Stimulated activated CD4-positive, alpha-beta T cell treated with anti-CD3 and anti-CD28 coated beads, Interleukin-15, amount 100 ng/mL, for 1 hour (primary cell): ENCODE measurements at places on chromosomes 12 and 14.

- DNase-seq, result no peak
Observed at GRCh38 chr14:60502541-60502940, 6.4 kb upstream of the SIX6 start.

DNA sequence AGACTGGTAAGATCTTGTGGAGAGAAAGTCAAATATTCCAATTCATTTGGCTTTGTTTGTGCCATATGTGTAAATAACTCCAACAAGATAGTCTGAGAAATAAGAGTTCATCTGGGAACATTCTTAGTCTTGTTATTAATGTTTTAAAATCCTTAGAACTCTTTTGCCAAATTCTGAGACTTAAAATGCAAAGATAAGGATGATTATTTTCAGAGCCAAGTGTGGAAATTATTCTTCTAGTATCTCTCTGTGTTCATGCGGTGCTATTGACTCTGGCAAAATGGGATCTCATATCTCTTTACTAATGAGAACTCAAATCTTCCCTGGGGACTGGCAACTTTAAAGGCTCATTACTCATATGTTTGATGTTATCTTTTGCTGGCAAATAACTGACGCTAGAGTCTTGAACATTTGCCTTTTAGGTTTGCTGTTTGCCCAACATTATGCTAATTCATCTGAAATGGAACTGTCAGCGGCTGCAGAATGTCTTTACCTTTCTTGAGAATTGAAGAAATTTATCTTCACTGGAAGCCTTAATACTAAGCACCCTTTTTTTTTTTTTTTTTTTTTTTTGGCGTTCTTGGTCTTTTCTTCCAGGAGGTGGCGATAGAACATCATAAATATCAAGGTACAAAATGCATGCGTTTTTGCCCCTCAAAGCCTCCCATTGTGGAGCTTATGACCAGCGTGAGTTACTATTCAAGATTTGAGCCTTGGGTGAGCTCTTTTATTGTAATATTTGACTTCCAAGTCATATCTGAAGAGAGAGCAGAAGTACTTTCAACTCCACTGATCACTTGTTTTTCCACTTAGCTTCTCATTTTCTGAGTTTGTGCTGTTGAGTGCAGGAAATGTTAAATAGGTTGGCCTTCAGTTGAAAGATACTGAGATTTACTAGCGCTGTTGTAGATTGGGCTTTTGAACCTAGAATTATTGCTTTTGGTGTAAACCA is 86.5 kb downstream of the CAND1 start:
- DNase-seq, result no peak

- no peak for DNase-seq
Observed at GRCh38 chr14:53126731-53127130, 26.4 kb downstream of the DDHD1 start.

- DNase-seq, result no peak
Observed at GRCh38 chr12:115752156-115752555, 525.3 kb downstream of the MED13L start.

DNA sequence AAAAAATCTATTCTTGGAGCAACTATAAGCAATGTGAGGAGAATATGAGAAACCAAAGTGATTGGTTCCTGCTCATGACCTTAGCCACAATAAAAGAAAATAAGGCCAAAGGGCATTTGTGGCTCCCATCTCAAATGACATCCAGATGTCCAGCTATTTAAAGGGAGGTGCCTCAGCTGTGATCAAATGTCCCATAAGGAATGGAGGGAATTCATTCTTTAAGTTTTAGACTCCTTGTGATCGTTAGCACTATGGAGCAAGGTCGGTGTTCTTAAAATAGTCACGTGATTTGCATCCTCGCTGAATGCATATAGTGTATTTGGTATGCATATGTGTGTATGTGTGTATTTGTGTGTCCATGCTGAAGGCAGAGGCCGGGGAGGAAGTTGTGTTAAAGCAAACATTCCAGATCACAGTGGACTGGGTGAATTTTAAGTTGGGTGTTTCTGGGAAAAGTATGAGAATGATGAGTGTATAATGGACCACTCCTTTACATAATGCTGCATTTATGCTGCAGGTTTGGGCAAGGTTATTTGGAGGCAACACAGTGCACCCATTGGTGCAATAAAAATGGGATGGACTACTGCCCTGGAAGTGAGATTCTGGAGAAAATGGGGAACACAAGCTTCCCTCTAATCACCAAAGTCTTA is 5.6 kb upstream of the E2F7 start:
- DNase-seq, result no peak

GRCh38 chr12:124847113-124848074 is 16.3 kb downstream of the SCARB1 start:
- no peak for DNase-seq

GRCh38 chr12:131441638-131442336 is 269.1 kb upstream of the SFSWAP start:
- DNase-seq, result no peak

DNA sequence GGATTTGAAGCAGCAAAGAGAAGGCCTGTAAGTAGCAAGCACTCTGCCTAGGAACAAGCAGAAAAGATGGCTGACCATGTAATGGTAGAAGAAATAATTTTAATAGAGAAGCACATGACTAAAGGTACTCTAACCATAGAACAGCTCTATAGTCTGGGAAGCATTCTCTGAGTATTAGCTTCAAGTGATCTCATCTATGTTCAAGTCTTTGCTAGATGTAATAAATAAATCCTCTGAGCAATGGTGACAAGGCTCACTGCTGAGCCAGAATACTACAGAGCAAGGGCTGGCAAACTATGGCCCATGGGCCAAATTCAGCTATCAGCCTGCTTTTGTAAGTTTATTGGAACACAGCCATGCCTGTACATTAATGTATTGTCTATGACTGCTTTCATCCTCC is 84.8 kb downstream of the PEBP1 start:
- no peak for DNase-seq

GRCh38 chr12:4910502-4911315 is 1.0 kb downstream of the KCNA1 start:
- DNase-seq, result no peak

DNA sequence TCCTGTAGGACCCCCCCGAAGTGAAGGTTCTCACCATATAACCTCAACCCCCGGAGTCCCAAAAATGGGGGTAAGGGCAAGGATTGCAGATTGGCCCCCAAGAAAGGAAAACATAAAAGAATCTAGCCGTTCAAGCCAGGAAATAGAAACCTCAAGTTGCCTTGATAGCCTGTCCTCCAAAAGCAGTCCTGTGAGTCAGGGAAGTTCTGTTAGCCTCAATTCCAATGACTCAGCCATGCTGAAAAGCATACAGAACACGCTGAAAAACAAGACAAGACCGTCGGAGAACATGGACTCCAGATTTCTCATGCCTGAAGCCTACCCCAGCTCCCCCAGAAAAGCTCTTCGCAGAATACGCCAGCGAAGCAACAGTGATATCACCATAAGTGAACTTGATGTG is 344.2 kb upstream of the RGS6 start:
- DNase-seq, result no peak

GRCh38 chr14:74161526-74162158 is 76.9 kb downstream of the LIN52 start:
- DNase-seq, result no peak

DNA sequence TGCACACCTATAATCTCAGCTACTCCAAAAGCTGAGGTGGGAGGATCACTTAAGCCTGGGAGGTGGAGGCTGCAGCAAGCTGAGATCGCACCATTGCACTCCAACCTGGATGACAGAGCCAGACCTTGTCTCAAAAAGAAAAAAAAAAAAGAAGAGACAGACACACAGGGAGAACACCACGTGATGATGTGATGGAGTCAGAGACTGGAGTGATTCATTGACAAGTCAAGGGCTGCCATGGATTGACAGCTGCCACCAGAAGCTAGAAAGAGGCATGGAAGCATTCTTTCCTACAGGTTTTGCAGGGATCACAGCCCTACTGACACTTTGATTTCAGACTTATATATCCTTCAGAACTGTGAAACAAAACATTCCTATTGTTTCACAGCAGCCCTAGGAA is 3.5 kb upstream of the HCFC2 start:
- no peak for DNase-seq

DNA sequence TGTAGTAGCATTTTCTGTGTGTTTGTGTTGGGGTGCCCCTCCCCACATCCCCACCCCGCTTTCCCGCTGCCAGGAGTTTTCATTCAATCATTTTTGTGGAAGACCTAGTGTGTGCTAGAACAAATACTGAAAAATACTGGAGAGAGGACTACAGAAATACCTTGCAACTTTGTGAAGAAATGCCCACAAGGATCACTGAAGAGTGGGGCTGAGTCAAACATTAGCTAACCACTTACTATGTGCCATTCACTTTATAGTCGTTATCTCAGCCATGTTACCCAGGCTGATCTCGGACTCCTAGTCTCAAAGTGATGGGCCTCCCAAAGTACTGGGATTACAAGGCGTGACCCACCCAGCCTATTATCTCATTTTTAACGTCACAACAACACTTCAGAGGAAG is 559 bp upstream of the LMBR1L start:
- no peak for DNase-seq

DNA sequence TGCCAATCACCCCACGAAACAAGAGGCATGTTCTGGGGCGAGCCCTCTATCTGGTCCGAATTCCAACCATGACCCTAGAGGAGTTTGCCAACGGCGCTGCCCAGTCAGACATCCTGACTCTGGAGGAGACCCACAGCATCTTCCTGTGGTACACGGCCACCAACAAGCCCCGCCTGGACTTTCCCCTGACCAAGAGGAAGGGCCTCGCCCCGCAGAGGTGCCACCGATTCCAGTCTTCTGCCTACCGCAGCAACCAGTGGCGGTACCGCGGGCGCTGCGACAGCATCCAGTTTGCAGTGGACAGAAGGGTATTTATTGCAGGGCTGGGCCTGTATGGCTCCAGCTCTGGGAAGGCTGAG is 1.7 kb downstream of the BTBD6 start:
- no peak for DNase-seq

GRCh38 chr14:53156238-53156637 is 3.1 kb upstream of the DDHD1 start:
- no peak for DNase-seq

- DNase-seq, result no peak
Observed at GRCh38 chr14:59247801-59248584, 59.5 kb downstream of the DAAM1 start.

GRCh38 chr14:91493169-91493568 is 16.9 kb downstream of the PPP4R3A start:
- DNase-seq, result no peak

DNA sequence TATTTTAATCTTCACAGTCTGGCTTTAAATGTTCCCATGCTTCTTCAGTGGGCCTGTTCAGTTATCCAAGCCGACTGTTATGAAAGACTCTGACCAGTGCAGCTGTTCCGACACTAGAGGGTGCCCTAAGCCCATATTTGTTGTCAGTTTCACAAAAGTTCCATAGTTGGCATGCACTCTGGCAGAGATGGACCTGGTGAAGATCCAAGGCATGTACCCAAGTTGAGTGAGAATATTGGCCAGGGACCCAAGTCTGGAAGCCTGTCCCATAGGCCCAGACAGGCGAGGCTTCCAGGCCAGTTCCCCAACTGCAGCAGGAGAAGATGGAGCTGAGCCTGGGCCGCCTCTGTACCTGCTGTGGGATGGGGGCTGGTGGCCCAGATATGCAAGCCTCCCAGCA is 27.4 kb upstream of the GUCY2C start:
- DNase-seq, result peak; percentile 8

GRCh38 chr12:108854451-108855283 is 2.7 kb downstream of the SSH1 start:
- DNase-seq, result no peak

DNA sequence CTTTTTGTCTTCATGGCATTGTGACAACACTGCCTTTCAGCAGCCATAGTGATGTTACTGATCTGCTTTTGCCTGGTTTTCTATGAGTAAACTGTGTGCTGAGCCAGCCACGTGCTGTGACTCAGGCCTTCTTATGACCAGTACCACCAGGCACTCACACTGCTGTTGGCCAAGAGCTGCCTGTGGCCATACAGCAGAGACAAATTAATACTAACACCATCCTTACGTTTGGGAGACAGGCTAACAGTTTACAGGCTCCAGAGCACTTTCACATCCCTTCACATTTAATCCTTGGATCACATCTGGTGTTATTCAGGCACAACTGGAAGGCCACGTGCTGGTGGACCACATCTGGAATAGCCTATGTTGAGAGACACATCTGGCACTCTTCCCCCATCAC is 377.9 kb downstream of the CCDC91 start:
- no peak for DNase-seq

GRCh38 chr14:52974406-52974805 is 23.6 kb upstream of the FERMT2 start:
- no peak for DNase-seq

- DNase-seq, result no peak
Observed at GRCh38 chr14:58078068-58078467, 73.9 kb downstream of the ARMH4 start.

DNA sequence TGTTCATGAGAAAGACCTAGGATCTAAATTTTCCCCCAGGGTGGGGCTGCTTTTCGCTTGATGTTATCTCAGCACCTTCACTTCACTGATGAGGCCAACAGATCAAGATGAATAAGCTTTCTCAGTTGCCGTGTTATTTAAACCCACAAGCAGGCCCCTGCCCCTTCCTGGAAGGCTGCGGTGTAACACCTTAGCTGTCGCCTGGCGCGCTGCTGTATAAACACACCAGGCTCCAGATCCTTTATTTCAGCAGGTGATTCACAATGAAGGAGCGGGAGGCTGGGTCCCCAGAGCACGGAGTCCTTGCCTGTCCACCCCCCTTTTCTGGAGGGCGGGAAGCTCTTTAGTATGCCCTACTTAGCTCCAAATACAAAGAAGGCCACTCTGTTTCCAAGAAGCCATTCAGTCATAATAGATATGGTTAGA is 515.4 kb downstream of the FUT8 start:
- peak; percentile 49 for DNase-seq

- DNase-seq, result no peak
Observed at GRCh38 chr12:5966486-5967095, 21.5 kb upstream of the ANO2 start.

DNA sequence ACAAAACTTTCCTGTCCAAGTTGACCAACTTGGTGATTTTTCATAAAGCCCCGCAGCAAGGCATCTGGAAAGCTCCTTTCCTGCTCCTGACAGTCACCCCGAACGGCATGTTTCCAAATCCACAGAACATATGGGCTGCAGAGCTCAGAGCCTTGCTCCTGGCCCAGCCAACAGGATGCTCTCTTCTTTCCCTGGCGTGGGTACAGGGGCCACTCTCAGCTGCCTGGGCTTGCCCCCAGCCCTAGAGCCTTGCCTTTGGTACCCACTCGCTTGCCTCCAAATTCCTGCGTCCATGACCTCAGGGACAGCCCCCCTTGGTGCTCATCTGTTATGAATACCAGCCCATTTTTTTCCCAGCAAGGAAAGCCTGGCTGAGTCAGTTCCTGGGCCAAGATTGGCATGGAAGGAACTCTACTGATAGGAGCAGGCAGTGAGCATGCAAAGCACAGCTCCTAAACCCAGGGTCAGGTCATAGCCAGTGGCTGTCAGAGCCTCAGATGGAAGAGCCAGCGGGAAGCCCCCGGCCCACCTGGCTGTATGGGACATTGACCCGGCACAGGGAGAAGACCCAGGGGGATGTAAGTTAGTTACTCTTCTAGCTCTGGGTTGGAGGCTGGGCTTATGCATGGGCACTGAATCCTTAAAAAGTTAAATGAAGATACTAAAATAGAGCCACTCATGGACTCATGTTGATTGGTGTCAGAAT is 105.3 kb upstream of the RTL1 start:
- no peak for DNase-seq
